ENCODE measurements at places on chromosomes 1 and 21.

GRCh38 chr1:1250786-1251284 is 4.3 kb upstream of the C1QTNF12 start:
- peak; percentile 48 for DNase-seq

DNA sequence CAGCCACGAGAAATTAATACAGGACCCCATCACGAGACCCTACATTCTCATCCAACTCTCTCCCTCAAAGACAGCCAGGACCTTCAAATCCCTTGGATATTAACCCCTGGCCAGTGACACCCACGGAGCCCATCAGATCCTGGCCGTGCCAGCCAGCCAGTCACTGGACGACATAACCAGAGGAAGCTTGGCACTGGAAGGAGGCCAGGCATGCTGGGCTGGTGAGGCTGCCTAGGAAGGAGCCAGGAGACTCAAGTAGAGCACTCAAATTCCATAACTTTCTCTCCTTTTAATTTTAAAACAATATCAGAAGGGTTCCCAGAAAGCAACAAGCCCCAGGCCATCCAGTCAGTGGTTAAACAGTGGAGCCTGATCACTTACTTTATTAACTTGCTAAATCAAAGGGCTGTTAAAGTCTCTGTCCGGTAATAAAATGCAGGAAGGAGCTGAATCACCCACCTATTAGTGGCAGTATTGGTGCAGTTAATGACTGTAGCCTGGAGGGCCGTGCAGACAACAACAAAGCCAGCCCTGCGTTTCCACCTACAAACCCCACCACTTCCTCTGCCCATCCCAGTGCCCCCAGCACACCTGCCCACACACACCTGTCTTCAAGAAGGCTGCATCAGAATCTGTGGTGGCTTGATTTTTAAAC is 78.0 kb downstream of the HIVEP3 start:
- DNase-seq = no peak

- no peak for DNase-seq
Measured at GRCh38 chr1:220454155-220454777, 73.7 kb upstream of the MARK1 start.

- no peak for DNase-seq
Measured at GRCh38 chr21:41112740-41113692, 54.9 kb upstream of the BACE2 start.

- DNase-seq = no peak
Measured at GRCh38 chr1:56578138-56578962, 1.0 kb downstream of the PLPP3 start.

DNA sequence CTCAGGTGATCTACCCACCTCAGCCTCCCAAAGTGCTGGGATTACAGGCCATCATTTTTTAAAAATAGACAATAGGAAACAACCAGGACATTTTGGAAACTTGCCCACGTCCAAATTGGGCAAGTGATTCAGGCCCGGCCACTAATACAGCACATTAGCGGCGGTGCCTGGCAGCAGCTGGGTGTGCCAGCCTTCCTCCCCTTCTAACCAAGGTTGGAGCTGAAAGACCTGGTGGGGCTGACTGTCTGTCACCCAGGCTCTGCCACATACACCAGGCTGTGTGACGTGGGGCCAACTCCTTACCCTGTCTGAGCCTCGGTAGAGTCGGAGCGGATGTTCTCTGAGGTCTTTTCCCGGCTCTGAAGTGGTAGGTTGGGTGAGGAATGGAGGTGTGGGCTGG is 29.6 kb upstream of the TMEM51 start:
- DNase-seq = no peak

- DNase-seq = no peak
Measured at GRCh38 chr1:157162345-157162744, 24.1 kb upstream of the ETV3 start.

DNA sequence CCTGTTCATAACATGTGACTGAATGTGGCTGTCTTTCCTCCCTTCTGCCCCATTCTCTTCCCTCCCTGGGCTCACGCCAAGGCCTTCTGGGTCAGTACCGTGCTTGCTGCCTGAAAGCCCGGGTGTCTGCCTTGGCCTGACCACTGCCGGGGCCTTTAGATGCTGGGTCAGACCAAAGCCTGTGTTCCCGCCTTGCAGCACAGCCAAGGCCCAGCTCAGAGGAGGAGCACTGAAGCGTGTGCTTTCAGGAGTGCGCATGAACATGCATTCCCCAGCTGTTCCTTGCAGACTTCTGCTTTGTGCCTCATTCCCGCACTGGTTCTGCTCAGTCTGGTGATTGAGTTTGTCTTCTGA is 27.0 kb upstream of the SARS1 start:
- DNase-seq = no peak

- no peak for DNase-seq
Measured at GRCh38 chr1:153119491-153119971, 6.2 kb upstream of the SPRR2F start.

DNA sequence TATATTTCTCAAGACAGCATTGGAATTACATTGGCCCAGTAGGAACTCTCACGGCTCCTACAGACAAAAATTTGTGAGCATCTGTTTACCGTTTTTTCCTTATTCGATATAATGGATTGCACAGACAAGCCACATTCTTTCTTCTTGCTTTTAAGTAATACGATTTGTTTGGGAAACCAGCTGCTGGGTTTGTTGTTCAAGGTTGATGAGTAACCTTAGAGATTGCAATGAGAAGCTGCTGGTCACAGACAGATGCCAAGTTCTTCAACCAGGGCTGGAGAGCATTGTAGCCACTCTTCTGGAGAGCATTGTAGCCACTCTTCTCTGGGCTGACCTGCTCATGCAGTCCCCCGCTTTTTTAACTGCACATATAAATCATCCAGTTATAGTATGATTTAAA is 1.4 kb upstream of the MIA3 start:
- DNase-seq = no peak

DNA sequence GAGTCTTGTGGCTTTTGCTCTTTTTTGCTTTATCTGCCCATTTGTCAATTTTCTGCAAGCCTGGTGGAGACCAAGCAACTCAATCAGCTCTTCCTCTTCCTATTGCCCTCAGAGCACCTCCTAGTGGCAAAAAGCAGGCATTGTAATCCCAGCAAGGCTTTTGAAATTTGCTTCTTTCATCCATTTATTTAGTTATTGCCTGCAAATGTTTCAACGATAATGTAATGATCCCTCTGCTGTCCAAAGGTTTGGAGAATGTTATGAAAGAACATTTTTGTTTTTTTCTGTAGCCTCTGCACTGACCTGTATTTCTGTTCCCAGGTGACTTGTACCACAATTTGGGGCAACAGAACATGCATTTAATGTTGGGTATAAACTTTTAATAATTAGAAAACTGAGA is 127.8 kb downstream of the GABPA start:
- no peak for DNase-seq

DNA sequence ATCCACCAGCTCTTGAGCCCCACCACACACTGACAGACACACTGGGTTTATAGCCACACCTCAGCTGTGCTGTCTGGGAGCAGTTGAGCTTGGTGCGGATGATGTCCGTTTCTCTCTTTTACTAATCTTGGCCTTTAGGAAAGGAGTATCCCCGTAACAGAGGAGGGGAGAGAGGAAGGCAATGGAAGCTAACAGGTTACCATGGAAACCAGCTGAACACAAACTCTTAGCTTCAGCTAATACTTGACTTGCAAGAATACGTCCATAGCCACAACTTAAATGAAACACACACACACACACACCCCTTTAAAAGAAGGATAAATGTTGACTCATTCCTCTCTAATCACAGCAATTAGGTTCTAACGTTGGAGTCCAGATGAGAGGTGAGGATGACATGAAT is 28.0 kb upstream of the LRRN2 start:
- no peak for DNase-seq

DNA sequence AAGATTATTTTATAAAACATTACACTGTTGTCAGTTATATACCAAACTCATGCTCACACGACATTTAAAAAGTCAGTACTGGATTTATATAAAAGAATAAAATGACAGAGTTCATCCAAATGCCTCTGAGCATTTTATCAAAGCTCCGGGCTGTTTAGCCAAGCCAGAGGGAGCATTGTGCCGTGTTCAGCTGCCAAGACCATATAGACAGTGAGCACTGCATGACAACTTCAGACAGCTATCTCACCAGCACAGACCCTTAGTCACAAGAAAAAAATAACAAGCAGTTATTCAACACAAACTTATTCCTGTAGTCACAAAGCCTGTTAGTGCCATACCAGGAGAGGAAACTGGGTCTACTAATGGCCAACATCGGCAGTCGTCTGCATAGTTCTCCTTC is 88.0 kb upstream of the PBX1 start:
- no peak for DNase-seq

DNA sequence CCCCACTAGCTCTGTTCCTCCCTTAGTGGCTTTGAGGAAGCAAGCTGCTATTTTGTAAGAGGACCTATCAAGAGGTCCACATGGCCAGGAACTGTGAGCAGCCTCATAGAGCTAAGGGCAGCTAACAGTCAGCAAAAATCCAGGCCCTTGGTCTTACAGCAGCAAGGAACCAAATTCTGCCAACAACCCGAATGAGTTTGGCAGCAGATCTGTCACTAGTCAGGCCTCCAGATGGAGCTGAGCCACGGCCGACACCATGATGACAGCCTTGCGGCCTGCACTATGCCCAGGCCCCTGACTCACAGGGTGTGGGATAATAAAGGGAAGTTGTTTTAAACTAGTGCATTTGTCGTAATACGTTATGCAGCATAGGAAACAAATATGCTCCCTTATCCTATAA is 28.0 kb upstream of the H3-3A start:
- no peak for DNase-seq

DNA sequence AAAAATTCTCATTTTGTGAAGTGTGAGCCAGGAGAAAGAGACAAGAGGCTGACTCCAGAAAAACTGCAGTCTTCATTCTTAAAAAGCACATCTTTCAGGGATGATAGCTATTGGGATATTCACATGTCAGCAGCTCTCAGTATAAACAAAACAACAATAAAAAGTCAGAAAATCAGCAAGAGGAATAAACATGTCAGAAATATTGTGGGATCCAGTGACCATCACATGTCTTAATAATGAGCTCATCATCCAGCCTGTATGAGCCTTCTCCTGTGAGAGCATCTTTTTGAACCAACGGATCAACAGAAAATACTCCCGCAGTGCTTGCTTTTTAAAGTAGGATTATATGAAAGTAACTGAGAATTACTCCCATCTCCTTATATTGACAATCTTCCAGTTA is 241.6 kb downstream of the SMYD3 start:
- DNase-seq = no peak

DNA sequence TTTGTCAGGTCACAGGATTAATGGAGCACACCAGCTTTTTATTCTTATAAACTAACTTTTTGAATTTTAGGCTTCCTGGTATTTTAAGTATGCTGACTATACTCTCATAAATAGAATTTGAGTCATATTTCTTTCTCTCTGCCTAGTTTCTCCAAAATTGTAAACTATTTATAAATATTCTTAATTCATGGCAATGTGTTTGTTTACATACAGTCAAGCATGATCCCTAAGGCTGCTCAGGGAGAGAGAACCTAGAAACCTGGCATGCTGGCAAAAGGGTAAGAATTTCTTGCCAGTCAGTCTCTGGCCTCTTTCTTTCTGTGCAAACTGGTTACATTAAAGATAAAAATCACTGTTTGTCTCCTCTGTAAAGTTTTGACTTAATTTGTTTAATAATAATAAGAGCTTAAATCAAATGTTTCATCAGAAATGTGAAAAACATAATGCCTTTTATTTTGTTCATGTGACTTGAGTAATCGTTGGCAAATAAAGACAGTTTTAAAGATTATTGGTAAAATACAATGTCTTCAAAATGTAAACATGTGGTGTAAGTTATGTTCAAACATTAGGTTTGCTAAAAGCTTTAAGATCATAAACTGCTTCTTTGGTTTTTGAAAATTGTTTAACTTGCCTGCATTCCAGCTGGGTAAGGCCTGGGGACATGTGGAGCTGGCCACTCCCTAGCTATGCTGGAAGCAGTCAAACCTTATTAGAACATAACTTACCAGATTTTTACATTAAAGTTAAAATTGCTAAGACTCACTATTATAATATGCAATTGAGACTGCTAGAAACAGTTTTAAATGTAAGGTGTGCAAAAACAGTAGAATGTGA is 1401.7 kb downstream of the NCAM2 start:
- DNase-seq = no peak

DNA sequence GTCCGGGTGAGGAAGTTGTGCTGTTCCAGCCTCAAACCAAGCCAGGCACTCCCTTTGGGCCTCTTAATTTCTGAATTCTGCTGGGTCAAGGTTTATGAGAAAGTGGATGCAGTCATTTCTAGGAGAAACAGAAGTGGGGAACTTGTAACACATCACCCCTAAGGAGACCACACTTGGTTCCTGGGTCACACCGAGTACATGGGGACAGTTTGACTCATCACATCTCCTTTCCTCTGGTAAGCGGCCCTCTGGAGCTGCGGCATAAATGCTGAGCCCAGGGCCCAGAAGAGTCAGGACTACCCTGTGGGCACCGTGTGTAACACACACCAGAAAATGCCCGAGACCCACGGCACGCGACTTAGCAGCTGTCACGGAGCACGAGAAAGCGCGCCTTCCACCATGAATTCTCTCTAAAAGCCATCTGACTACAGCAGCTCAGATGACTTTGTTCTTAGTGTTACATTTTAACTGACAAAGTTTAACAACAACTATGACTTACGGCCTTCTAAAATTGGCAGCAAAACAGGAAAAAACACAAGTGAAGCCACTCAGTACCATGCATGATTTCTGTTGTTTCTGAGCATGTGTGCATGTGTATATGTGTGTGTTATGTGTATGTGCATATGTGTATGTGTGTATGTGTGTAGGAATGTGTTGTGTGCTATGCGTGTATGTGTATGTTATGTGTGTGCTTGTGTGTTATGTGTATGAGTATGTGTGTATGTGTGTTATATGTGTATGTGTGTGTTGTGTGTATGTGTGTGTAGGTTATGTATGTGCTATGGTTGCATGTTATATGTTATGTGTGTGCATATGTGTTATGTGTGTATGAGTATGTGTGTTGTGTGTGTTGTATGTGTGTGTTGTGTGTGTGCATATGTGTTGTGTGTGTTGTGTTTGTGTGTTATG is 50.8 kb downstream of the TOMM20 start:
- DNase-seq = no peak

DNA sequence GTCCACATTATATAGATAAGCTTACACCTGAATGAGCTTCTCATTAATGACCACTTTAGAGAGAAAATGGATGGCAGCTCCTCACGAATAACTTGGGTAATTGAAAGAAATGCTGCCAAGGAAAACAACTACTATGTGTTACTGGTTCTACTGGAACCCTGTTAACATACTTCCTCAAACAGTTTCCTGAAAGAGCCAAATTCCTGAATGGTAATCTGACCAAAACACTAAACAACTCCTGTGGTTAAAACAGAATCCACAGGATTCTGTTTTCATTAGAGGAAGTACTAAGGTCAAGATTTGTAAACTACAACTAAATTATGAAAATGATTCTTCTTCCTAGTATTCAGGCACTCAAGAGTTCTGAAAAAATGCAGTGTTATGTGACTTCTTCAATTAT is 107.2 kb downstream of the DNM3 start:
- no peak for DNase-seq

DNA sequence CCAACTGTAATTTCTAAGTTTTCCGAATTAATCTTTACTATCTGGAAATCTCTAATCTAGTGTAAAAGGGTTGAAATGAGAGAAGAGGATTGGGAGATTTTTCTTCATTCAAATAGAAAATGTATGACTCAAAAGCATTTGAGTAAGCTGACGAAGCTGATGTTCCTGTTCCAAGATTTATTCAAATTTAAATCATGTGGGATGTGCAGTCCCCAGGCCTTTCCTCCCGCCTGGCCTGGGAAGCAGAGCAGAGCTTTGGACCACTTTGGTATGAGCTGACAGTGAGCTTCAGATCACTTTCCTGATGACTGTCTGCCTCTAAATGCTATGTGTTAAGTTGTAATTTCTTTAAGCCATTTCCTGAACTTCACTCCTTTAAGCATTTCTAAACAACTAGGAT is 192.0 kb downstream of the DHRS3 start:
- DNase-seq = no peak
